ENCODE measurements at places on chromosomes 12 and 14. TPM values are rescaled to one million over a fixed set of nuclear protein-coding genes. Genes with fewer than 3 reads are reported as not detected.

GCN1 gene
- total RNA-seq, result 161 TPM

MYL6 gene
- total RNA-seq, result 569 TPM

ART4 gene
- total RNA-seq, result not detected

AKAP6 gene
- 5.1 TPM for total RNA-seq

KRT6C gene
- not detected for total RNA-seq
